ENCODE measurements at places on chromosomes 16 and 17.

DNA sequence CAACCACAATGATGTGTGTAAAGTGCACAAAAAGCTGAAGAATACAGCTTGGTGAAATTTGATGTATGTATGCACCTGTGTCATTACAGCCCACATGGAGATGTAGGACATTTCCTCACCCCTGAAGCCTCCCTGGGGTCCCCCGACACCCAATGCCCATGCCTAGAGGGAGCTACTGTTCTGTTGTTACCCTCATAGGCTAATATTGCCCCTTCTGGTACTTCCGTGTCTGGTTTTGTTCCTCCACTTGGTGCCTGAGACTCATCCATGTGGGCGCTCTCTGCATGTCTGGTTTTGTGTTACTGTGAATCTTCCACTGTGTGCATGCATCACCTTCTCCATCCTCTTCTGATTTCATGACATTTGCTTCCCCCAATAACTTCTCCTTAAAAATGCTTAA lies 18.6 kb downstream of the TNFRSF13B start:
- DNase-seq = no peak

- DNase-seq = no peak
These were observed 26.4 kb downstream of the TTLL6 start for GRCh38 chr17:48790607-48791127.

DNA sequence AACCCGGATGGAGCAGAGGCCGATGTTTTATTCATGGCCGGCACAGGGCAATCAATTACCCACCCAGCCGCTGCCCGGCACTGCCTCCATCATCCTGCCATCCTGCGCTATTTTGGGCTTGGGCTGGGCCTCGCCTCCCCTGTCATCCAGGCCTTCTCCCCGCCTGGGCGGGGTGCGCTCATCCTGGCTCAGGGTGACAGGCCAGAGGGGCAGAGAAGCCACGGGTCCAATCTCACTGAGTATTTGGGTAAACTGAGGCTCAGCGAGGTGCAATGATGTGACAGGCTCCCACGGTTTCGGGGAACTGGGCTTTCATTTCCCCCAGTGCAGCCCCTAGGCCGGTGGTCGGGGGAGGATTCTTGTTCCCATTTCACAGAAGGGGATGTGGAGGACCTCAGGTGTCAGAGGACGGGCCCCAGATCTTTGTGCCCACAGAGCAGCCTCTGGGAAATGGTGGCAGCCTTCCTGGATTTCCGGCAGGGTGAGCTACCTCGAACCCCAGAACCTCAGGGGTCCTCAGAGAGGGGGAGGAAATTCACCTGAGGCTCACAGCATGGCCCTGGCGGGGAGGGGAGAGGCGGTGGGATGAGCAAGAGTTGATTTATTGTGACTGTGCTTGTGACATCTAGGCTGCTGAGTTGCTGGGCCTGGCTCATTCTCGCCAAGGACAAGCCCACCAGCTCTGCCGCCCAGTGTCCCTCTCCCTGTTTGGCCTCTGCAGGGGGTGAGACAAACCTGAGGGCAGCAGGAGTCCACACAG lies 23.8 kb upstream of the KCNJ12 start:
- DNase-seq = no peak

DNA sequence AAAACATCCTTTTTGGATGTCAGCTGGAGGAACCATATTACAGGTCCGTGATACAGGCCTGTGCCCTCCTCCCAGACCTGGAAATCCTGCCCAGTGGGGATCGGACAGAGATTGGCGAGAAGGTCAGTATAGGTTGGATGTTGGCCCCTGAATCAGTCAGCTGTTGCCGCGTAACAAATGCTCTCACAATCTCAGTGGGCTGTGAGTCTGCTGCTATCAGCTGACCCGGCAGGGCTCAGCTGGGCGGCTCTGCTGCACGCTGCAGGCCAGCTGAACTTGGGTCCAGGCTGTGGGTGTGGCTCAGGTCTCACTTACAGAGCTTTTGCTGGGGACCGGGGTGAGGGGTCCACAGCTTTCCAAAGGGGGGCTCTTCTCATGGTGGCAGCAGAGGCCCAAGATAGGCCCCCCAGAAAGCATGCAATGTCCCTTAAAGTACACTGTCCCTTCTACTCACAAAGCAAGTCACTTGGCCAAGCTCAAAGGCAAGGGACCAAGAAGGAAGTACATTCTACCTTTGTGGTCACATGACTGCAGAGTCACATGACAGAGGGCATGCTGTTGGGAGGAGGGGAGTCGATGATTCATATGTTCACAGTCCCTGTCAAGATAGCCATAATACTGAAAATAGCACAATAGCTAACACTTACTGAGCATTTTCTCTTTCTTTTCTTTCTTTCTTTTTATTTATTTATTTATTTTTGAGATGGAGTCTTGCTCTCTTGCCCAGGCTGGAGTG lies 134.2 kb downstream of the ABCC1 start:
- DNase-seq = no peak

GRCh38 chr16:64858076-64858475 lies 263.8 kb downstream of the CDH11 start:
- no peak for DNase-seq

DNA sequence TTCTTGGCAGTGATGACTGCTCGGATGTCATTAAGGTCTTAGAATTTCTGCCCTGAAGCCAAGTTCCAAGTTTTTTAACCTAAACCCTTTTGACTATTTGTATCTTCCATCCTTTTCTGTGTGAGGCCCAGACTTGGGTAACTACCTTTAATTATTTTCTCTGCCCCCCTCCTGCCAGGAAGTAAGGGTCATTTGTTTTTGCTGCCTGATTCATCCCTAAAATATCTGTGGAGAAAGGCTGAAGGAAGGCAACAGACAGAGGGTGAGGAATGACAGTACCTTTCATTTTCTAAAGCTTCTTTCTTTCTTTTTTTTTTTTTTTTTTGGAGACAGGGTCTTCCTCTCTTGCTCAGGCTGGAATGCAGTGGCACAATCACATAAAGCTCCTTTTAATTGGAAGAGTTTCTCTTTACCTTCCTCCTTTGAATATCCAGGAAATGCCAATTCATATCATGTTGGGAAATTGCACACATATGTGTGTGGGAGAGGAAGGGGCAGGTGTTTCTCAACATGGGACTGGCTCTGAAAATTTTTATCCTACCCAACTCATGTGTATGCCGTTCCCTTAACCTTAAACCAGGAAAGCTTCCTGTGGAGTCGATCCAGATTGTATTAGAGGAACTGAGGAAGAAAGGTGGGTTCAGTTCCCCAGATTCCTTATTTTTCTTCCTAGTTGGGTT lies 957 bp downstream of the VPS25 start:
- no peak for DNase-seq

DNA sequence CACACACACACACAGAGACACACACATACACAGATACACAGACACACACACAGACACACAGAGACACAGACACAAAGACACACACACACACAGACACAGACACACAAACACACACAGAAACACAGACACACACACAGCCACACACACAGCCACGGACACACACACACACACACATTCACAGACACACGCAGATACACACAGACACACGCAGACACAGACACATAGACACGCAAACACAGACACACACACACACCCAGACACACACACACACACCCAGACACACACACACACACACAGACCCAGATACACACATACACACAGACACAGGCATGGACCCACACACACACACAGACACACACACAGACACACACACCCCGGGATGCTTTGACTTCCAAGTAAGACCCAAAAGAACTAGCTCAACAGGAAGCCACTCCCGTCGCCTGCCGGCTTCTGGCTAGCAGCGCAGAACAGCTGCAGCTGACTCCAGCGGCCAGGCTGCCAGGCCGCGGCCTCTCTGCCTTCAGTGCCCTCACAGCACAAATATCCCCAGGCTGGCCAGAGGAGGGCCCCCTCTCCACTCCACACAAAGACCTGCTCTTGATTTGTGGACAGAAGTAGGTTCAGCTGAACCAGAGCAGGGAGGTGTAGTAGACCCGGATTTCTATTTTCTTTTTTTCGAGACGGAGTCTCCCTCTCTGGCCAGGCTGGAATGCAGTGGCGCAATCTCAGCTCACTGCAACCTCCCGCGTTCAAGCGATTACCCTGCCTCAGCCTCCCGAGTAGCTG lies 6.0 kb upstream of the CHRNE start:
- DNase-seq = no peak

DNA sequence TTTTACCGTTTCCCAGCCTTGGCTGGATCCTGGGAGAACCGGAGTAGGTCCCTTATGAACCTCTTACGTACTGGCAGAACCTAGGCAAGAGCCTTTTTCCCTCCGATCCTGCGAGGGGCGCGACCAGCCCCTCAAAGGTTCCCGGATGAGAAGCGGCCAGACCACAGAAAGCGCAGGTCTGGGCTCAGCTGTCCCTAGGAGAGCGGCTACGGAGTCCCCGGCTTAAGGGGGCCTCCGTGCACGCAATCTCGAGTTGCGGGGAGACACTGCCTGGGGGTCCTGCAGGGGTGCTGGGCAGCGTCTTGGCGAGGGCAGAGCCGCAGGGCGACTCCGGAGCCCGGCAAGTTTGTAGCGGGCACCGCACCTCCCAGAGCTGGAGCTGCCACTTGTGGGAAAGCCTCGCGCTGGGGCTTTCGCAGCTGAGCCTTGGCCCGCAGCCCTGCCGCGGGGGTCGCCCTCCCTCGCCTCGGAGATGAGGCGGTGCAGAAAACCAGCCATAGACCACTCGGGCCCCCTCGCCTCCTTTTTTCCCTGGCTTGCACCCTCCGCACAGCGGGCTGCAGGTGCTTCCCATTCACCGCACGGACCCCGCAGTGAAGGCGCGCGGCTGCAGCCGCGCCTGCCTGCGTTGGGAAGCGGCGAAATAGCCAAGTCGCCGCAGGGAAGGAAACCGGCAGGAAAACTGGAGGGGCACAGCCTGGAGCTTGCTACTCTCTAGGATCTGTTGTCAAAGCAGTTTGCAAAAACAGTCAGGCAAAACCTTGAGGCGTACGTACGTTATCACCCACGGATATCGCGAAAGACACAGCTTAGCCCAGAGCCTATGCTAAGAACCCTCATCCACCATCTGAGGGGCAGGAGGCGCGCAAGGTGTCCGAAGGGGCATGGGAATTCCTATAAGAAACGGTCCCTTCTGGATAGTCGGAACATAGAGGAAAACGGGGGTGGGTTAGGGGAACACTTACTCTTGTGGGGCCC lies 834 bp downstream of the CDH8 start:
- DNase-seq = no peak

All from activated naive CD4-positive, alpha-beta T cell (primary cell).